ENCODE measurements at places on chromosomes 11 and 22.

GRCh38 chr11:27443746-27444507, 28.7 kb downstream of the LGR4 start:
- peak; percentile 45 for DNase-seq

DNA sequence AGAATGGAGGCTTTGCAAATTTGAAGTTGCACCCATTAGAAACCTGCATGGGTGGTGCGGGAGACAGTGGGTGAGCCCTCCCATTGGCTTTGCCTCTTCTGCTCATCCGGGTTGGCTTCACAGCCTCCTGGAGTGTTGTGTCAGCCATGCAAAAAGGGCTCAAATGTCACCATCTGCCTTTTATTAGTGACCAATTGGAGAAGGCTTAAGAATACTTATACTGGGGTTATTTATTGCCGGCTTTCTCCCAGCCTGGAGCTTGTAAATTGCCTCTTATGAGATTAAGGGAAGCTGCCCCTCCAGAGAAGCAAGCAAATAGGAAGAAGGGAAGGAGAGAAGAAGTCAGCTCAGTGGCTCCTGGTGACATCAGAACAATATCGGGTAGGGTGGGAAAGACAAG, 182.6 kb downstream of the ST3GAL4 start:
- no peak for DNase-seq

DNA sequence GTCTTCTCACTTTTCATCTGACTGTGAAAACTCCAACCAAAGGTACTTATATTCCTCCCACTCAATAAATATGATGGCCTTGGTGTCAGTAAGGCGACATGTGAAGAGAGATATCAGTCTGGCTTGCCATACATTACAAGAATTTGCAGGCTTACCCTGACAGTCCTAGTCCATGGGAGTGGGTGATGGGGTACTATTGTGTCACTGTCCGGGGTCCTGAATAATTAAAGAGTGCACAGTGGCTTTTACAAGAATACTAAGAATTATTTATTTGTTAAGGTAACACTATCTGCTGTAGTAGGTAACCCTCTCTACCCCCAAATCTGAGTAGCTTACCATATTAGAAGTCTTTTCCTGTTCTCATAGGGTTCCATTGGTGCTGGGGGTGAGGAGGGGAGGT, 23.1 kb upstream of the IZUMO1R start:
- no peak for DNase-seq

DNA sequence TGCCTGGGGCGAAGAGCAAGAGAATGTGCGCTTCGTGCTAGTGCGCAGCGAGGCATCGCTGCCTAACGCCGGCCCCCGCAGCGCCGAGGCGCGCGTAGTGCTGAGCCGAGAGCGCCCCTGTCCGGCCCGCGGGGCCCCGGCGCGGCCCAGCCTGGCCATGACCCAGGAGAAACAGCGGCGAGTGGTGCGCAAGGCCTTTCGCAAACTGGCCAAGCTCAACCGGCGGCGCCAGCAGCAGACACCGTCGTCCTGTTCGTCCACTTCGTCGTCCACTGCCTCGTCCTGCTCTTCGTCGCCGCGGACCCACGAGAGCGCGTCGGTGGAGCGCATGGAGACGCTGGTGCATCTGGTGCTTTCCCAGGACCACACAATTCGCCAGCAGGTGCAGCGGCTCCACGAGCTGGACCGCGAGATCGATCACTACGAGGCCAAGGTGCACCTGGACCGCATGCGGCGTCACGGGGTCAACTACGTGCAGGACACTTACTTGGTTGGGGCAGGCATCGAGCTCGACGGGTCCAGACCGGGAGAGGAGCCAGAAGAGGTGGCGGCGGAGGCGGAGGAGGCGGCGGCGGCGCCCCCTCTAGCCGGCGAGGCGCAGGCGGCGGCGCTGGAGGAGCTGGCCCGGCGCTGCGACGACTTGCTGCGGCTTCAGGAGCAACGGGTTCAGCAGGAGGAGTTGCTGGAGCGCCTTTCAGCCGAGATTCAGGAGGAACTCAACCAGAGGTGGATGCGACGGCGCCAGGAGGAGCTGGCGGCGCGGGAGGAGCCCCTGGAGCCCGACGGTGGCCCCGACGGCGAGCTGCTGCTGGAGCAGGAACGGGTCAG, 1.0 kb downstream of the RASSF10 start:
- DNase-seq: no peak
